ENCODE measurements at places on chromosomes 6 and 20.

GRCh38 chr20:5686384-5687105 is 63.7 kb upstream of the SHLD1 start:
- no peak for DNase-seq

GRCh38 chr6:82183642-82184282 is 63.8 kb downstream of the IBTK start:
- DNase-seq: no peak

DNA sequence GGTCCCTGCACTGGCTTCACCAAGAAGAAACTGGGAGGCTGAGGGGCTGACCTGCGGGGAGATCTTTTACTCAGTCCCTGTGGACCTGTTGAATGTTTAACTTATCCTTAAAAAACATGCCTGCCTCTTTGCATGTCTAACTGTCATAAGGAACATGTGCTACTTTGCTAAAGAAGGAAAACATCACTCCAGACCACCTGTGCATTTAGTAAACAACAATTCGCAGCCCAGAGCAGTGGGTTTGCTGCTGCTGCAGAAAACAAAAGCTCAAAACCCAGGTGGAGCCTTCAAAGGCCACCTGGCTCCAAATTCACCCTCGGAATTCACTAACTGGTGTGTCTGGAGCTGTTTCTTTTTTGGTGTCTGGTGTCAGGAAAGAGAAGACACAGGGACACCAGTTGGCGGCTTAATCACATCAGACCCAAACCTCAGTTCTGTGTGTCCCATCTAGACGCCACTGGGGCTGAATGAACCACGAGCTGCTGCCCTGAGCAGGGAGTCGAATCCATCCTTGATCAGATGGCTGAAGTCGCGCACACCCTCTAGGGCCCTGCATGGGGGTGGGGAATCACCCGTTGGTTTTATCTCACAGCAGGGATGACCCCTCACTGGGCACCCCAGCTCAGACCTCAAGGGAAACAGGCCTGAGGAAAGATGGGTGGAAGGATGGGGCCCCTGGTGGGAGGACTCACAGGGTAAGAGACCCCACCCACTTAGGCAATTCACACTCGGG is 344.3 kb downstream of the PREX1 start:
- DNase-seq: no peak

- no peak for DNase-seq
Observed at GRCh38 chr6:52546192-52546591, 30.7 kb downstream of the TRAM2 start.

DNA sequence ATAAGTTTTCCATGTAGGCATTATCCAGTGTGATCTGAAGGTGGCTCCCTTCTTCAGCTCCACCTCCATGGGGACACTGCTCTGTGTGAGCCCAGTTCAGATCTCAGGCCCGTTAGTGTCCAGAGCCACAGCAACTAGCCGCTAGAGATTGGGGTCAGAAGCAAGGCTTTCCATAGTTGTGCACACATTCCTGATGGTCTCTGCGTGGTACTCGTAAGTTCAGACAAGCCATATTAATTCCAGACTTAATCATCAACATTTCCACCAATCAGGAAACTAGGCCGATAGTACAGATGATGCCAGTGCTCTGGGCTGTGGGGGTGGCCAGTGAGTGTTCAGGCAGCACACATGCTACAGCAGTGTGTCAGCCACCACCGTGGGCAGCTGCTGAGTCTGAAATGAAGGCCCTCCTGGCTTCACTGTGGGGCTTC is 17.5 kb upstream of the SYNCRIP start:
- DNase-seq: no peak

GRCh38 chr6:16564436-16564835 is 196.8 kb downstream of the ATXN1 start:
- no peak for DNase-seq

- DNase-seq: no peak
Observed at GRCh38 chr6:48613231-48613949, 502.4 kb upstream of the PTCHD4 start.

DNA sequence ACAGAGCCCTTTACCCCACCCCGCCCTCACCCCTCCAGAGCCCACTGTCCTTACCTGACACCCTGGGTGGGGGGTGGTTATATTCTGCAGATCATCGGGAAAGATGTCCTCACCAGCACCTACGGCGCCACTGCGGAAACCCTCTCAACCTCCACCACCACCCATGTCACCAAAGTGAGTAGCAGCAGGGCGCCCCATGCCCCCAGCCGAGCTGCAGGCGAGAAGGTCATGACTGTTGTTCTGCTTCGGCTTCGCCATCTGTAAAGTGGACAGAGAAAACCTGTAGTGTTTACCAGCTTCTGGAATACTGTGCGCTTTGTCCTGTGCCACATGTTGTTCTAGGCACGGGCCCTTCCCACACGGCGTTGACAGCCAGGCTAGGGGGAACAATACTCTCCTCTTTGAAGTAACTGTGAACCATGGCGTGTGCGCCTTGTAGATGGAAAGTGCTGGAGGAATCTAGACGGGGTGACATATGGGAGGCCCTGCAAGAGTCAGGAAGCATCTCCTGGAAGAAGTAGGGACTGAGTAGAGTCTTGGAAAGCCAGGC is 16.5 kb upstream of the AAR2 start:
- no peak for DNase-seq

DNA sequence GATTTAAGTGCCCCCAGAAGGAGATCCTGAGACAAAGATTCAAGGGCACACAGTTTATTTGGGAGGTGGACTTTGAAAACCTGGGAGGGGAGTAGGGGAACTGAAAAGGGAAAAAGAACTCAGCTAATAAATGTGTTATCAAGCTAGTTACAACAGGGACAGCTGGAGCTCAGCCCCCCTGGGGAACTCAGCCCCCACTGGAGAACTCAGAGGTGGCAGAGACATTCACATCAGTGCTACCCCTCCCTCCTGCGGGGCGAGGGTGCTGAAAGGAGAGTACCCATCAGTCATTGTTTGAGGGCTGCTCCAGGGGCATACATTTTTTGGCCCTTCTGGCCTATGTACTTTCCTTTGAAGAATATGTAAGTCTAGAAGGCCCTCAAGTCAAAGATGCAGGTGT is 101.4 kb downstream of the LRFN2 start:
- DNase-seq: no peak

DNA sequence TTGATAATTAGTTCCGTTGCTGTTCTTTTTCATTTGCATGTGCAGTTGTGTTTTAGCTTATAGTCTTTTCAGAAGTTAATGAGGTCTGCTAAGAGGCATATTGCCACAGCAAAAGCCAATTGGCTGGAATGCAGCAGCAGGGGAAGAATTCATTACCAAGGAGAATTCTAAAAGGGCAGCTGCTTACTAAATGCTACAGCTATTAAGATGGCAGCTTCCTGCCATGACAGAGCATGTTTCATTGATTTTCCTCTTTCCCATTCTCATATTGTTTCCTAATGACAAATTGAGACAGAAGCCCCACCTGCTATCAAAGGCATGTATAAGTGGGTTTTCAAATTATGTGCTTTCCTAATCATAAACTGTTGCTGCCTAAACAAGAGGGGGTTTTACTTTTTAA is 66.6 kb downstream of the CLVS2 start:
- DNase-seq: no peak

- DNase-seq: no peak
Observed at GRCh38 chr6:150692604-150693003, 92.9 kb downstream of the PLEKHG1 start.

Measured in activated CD4-positive, alpha-beta T cell treated with anti-CD3 and anti-CD28 coated beads for 36 hours (primary cell).